ENCODE measurements at places on chromosomes 3 and 15.
A peak's percentile ranks its signal among the peaks of the same experiment; 100 is the strongest.

DNA sequence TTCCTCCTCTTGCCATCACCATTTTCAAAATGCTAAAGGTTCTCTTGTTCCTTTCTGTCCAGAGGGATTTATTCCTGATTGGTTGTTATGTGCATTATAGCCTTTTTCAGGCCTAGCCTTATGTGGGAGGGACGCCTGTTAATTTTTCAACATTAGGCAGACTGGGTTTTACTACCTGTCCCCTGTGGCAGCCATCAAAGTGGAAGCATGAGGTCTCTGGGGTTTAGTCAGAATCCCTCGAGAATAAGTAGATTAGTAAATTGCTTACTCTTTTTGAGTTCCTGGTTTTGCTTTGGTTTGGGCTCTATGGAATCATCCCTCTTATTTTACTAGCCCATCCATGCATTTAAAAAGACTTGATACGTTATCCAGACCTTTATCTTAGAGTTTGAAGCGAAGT is 32.4 kb downstream of the PAK2 start:
- no peak for DNase-seq

DNA sequence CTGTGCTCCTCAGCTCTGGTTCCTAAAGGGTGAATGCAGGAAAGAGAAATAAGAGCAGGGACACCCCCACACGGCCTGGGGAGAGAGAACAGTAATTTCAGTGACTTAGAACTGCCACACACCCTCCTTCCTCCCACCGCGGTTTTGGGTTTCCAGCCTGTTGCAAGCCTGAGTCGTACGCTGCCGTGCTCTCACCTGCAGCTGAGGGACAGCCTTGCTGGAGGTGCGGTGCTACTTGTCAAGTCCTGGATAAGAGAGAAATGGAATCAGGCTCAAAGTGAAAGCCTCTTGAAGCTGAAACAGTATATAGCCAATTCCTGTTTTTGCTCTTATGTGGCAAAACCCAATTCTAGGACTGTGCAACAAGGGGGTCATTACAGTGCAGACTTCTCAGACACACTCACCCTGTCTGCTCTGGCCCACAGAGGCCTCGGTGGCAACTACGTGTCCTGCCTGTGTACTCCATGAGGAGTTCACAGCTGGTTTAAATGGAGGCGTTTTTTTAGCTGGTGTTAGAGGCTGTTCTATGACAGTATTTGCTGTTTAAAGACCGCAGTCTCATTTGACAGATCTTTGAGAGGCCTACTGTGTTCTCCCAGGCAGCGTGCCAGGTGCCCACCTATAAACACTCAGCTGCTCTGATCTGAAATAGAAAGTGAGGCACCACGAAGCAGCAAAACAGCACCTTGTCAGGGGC is 42.9 kb downstream of the TBC1D2B start:
- peak; percentile 73 for DNase-seq

DNA sequence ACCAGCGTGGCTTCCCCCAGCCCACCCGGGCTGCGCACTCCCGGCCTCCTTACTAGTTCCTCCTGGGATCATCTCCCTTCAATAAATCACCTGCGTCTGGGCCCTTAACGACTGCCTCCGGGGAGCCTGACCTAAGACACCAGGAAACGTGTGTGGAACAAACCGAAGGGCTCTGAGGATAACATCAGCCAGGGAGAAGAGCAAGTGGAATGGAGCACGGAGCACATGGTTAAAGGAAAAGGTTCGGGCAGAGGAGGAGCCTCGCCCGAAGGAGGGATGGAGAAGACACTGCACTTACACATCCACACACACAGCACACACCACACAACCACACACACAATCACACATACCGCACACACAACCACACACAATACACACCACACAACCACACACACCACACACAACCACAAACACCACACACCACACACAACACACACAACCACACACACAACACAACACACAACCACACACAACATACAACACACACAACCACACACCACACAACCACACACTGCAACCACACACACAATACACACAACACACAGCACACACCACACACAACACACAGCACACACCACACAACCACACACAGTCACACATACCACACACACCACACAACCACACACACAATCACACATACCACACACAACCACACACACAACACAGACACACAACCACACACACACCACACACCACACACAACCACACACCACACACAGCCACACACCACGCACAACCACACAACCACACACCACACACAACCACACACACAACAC is 24.7 kb downstream of the CPN2 start:
- DNase-seq: no peak

- no peak for DNase-seq
These were observed 346.5 kb upstream of the CNTN4 start for GRCh38 chr3:1752205-1752604.

DNA sequence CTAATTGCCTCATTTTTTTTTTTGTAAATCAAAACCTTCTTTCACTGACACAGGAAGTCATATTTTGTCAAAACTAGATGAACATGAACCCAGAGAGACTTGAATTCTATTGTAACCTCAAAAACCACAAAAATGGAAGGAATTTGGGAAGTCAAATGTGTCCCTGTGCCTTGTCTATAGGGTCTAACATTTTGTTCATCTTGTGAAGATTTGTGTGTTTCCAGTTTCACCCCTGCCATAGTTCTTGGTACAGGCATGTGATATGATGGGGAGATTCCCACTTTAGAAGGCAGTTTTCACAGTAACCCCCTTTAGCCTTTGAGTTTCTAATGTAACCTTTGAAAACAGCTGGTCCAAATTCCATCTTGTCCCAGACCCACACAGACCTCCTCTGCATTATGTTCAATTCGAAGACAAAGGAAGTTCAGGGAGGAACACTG is 318.5 kb upstream of the ADAMTS9 start:
- DNase-seq: no peak

GRCh38 chr3:99114565-99115291 is 213.2 kb upstream of the DCBLD2 start:
- DNase-seq: no peak

- no peak for DNase-seq
These were observed 291.9 kb upstream of the STT3B start for GRCh38 chr3:31240874-31241273.

GRCh38 chr15:70596354-70597055 is 166.9 kb downstream of the UACA start:
- no peak for DNase-seq

- DNase-seq: no peak
These were observed 32.2 kb downstream of the ANAPC13 start for GRCh38 chr3:134453631-134454030.

Data from T-helper 17 cell (primary cell).